Stimulated activated effector memory CD8-positive, alpha-beta T cell treated with anti-CD3 and anti-CD28 coated beads, Interleukin-12 subunit alpha, Interleukin-12 subunit beta, amount 100 ng/mL, for 72 hours (primary cell): ENCODE measurements at places on chromosomes 6 and 20.

- no peak for DNase-seq
These were observed 63.3 kb upstream of the ZNF133 start for GRCh38 chr20:18224968-18225568.

- DNase-seq = no peak
These were observed 1.9 kb downstream of the AIG1 start for GRCh38 chr6:143062551-143062950.

DNA sequence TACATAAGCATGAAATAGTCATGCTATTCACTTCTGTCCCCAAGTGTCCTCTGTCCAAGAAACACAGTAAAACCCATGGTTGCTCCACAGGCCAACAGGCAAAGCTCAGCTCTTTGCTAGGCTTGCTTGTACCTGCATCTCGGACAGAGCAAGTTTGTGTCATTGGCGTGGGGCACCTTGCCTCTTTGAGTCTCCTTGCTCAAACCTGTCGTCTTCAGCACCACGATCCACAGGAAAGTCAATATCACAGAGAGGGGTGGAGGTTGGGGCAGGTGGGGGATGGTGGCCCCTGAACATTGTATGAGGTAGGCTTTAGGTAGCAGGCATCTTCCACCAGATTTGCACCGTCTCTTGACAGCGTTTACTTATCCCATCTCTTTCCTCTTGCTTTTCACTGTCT, 4.1 kb upstream of the TMEM14B start:
- DNase-seq = no peak

- DNase-seq = no peak
These were observed 498.9 kb upstream of the MANEA start for GRCh38 chr6:95078457-95078856.

DNA sequence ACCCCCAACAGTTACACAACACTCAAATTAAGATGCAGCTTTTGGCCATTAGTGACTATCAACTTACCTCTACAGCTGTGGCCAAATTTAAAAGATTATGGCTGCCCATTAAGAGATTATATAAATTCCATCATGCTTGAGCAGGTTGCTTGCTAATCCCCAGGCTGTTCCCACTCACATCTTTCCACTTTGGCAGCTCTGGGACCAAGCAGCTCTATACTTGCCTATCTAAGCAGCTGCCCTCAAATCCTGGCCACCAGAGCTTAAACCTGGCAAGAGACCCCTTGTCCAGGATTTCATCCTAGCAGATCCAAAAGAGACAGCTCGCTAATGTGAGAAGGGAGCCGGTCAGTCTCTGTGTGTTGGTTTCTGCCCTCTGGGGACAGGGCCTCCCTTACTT, 127.9 kb downstream of the SLC23A2 start:
- DNase-seq = no peak

DNA sequence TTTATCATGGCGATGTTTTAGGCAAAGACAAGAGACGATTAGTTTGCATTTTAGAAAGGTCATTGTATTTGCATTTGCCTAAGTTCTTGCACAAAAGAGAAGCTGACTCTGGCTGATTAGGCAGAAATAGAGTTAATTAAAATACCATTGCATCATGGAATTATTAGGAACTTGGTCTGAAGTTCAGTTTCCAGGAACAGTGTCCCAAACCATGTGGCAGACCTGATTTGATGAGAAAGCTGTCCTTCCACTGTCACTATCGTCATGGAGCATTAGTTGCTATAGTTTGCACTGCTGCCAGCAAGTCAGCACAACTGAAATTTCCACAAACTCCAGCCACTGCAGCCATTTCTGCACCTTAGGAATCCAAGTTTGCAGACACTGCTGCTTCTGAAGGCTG, 24.3 kb upstream of the MCUR1 start:
- no peak for DNase-seq

- no peak for DNase-seq
These were observed 67.8 kb downstream of the TIAM2 start for GRCh38 chr6:155062866-155063341.

GRCh38 chr6:12666886-12667285, 49.7 kb upstream of the PHACTR1 start:
- no peak for DNase-seq

GRCh38 chr6:106254636-106255035, 70.9 kb downstream of the ATG5 start:
- DNase-seq = no peak

GRCh38 chr6:13479971-13480434, 7.4 kb downstream of the GFOD1 start:
- no peak for DNase-seq

DNA sequence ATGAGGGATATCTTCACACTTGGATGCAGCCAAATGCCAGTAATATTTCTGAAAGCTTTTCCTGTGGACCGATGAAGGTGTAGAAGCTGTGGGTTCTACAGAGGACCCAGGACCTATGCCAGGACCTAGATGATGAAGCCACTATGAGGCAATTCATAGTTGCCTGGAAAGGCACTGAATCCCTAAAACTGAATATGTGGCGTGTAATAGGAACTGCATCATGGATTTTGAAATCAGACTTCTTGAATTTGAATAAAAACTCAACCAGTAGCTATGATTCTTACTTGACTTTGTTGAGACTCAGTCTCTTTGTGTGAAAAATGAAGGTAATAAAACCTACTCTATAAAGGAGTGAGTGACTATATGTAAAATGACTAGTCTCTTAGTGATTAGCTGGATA, 89.9 kb upstream of the SGK1 start:
- no peak for DNase-seq

DNA sequence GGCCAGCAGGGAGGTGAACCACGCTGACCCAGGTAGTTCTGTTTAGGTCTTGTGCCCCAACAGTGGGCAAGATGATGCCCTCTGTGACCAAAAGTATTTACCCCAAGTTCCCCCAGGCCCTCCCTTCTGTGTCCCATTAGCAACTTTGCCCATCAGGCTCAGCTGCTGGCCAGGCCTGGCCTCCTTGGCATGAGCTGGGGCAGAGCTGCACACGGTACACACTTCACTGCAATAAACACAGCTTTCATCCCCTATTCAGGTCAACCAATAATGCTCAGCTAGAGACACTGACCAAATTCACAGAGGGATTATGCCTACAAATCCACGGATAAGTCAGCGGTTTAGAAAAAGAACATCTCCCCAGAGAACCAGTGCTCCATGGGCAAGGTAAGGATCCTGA, 103.7 kb downstream of the SLC23A2 start:
- no peak for DNase-seq

- DNase-seq = no peak
These were observed 78.2 kb downstream of the UBE3D start for GRCh38 chr6:82987416-82987815.

GRCh38 chr6:44006123-44006871, 121.0 kb downstream of the MRPL14 start:
- no peak for DNase-seq

- no peak for DNase-seq
These were observed 323.8 kb upstream of the JARID2 start for GRCh38 chr6:14921878-14922671.

DNA sequence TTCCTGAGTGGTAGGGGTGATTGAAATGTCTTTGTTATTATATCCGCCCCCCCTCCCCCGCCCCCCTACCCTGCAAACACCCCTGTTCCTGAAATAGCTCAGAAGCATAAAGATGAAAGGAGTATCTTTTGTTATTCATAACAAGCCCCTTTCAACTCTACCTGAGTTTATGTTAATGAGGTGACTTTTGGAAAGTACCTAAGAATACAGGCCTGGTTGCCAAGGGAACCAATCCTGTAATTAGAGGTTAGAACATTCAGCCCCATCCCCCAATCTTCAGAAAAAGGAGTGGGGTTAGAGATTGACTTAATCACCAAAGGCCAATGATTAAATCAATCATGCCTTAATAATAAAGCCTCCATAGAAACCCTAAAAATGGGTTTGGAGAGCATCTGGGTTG, 979.2 kb upstream of the GJE1 start:
- no peak for DNase-seq

- no peak for DNase-seq
These were observed 258.2 kb downstream of the EYS start for GRCh38 chr6:65448866-65449265.

DNA sequence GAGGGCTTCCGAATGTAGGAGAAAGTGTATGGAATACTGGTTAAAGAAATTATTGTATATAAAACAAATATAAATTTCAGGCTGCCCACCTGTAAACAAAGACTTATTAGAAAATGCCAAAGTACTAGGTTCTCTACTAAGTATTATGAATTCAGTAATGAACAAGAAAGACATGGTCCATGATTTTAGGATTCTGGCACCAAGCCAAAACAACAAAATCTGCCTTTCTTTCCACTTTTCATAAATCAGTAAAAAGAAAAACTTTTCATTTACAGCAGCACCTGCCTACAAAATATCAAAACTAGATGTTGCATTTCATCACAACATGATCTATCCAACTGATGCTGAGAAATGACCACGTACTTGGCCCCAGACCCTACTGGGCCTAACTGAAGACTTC, 14.5 kb upstream of the SNRPB start:
- DNase-seq = no peak

DNA sequence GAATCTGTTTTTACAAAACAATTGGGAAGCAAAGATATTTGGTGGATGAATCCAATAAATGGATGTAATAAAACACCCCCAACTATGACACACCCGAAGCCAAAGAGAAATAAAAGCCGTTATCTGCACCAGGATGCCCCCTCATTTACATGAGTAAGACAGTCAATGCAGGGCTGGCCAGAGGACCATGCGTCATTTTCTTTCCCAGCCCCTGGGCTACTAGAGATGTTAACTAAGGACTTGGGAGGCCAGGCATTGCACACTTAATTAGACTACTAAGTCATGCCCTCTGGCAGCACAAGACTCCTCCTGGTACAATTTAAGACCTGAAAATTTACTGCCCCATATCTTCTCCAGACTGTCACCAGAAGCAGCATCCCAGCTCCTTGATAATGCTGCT, 3.2 kb downstream of the LEMD2 start:
- DNase-seq = no peak

- DNase-seq = no peak
These were observed 454.6 kb upstream of the MARCKS start for GRCh38 chr6:113402544-113402943.

DNA sequence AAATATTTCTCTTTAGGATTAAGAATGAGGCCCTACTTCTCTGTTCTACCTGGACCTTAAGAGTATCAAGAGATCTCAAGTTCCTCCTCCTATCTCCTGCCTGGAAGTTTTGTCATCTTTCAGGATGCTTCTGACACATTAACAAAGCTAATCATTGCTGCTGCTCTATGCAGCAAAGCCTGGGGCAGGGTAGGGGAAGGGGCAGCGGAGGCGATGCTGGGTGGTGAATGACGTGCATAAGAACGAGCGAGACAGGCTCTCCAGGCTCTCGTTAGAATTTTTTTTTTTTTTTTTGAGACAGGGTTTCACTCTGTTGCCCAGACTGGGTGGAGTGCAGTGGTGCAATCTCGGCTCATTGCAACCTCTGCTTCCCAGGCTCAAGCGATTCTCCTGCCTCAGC, 31.2 kb downstream of the FERMT1 start:
- no peak for DNase-seq

DNA sequence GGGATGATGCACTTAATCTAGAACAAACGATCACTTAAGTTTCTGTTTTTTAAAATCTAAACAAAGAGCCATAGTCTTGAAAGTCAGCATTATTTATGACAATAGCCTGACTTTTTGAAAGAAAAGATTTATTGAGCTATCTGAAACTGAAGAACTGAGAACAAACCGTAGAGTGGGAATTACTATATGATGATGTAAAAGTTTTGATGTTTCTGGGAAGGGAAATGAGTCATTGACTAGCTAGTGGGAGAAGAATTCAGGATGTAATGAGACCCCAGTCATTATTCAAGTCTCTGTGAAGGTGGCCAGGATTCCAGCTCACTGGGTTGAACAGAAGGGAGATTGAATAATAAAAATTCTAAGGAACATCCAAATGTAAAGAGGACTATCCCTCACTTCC, 83.4 kb upstream of the FABP7 start:
- DNase-seq = no peak

DNA sequence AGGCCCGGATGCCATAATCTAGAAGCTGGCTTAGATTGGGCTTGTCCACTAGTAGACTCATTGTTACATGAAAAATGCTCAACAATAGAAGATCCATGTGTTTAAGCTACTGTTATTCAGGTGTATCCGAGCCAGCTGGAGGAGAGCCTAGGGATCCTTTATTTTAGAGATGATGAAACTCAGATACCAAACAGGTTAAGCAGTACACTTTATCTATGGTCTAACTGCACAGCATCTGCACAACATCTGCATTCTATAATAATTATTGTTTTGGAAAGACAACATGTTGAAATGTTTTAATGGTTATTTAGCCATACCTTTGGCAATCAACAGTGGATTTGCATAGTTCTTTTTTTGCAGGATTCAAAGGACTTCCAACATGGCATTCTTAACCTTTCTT, 134.1 kb downstream of the RFPL4B start:
- DNase-seq = no peak

DNA sequence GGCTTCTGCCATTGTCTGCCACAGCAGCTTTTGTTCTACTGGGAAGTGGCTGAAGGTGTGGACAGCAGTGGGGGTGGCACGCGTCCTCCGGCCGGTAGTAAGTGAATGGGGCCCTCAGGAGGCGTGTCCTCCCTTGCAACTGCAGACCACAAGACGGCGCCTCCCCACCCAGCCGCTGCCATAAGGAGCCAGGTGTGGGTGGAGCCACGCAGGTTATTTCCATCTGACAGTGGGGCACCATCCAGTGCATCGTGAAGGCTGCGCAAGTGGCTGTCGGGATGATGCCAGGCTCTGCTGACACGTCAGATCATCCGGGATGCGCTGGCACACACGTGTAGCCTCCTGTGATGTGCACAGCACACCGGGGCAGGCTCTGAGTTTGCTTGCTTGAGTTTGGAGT, 379.7 kb downstream of the CDH4 start:
- no peak for DNase-seq

GRCh38 chr20:35355372-35355771, 56.4 kb downstream of the UQCC1 start:
- DNase-seq = no peak

DNA sequence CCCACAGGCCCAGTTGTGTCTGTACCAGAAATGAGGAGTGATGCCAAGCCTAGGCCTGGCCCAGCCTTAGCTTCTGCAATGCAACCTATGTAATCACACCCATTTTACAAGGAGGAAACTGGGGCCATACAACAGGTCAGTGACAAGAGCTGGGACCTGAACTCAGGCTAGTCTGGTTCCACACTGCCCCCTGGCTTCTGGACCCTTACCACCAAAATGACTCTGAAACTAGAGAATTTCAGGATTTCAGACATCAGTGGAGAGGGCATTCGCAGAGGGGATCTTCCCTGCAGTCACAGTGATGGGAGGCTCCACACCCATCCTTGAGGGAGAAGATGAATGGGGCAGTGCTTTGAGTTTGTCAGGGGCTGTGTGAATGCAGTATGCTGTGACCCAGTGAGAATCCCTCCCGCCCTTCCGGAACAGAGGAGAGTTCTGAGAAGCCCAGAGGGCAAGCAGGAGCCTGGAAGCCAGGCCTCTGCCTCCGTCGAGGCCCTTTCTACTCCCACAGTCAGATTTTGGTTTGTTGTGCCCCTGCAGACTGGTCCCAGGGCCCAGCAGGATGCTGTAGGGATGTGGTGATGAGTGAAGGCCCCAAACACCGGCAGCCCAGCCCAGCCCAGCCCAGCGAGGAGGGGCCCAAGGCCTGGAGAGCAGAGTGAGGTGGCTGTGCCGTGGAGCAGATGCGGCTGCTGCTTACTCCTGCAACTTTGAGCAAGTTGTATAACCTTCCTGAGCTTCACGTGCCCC, 48.1 kb upstream of the MYL9 start:
- no peak for DNase-seq

- no peak for DNase-seq
These were observed 183.1 kb downstream of the MOXD1 start for GRCh38 chr6:132218059-132218696.

GRCh38 chr20:47117773-47118172, 223.1 kb downstream of the EYA2 start:
- no peak for DNase-seq

GRCh38 chr6:128554302-128554701, 33.9 kb upstream of the PTPRK start:
- no peak for DNase-seq
